ENCODE measurements at places on chromosomes 12 and 14. TPM values are rescaled to one million over a fixed set of nuclear protein-coding genes. Genes with fewer than 3 reads are reported as not detected.

DNA sequence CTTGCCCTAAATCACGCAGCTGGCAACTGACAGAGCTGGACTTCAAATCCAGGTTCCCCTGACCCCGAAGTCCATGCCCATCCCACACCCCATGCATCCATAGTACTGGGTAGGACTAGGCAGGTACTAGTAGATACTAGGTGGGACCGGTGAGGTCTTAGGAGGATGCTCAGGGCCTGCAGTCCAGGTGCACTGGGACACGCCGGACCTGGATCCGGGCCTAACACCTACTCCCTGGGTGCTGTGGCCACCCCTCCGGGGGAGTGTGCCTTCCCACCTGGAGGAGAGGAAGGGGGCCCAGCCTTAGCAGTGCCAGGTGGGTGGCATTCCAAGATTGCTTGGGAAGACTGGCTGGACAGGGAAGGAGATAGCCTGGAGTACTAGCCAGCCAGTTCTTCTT lies 64.8 kb downstream of the CACNA1C start:
- no peak overlapping the region for H3K27ac ChIP-seq
- no peak for DNase-seq
- H3K4me1 ChIP-seq, result no peaks in the 10 kb centered on the region

DNA sequence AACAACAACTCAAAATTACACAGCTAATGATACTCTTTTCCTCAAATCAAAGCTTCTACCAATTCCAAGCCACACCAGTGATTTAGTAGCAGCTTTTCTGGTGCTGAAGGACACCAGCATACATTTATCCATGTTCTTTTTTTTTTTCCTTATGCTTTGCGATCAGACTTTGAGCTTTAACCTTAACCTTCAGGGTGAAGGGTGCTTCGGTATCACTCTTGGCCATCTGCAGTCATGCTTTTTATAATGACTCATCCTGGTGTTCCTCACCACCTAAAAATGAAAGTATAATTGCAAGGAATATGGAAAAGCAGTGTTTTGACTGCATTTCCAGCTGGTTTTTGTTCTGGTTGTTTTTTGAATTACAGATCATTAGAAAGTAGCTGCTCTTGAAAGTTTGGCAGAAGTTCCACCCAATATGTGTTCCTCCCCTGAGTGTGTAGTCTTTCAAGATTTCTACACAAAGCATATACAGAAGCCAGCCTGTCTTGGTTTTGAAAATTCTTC lies 1.3 kb upstream of the SLC41A2 start:
- H3K27me3 ChIP-seq, result peaks cover 8% of the 10 kb centered on the region
- H3K4me3 ChIP-seq, result no peak overlapping the region

DNA sequence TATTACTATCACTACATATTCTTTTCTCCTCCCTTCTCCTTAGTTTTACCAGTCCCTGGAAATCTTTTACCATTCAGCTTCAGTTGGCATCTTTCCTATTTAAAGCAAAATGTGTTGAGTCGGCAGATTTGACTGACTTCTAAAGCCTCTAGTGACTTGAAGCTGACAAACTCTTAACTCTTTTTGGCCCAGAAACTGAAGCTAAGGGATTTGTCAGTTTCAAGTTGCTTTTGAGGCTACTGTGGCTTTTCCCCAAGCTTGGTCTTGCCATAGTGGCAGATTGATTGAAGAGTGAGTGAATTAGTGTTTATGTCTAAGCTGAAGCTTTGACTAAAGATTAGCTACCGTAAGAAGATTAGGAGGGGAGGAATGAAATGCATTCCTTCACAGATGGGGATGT lies 104.0 kb downstream of the ETNK1 start:
- peaks cover 2% of the 10 kb centered on the region for H3K27me3 ChIP-seq
- no peak overlapping the region for H3K4me3 ChIP-seq

GRCh38 chr14:51533872-51534553 lies 117.7 kb upstream of the FRMD6 start:
- no peaks in the 10 kb centered on the region for H3K27me3 ChIP-seq
- H3K27ac ChIP-seq, result no peak overlapping the region
- no peaks in the 10 kb centered on the region for H3K4me1 ChIP-seq
- no peak for DNase-seq
- H3K36me3 ChIP-seq, result no peaks in the 10 kb centered on the region

Gene STAC3
- polyA plus RNA-seq, result 0.18 TPM

Gene ETFBKMT
- polyA plus RNA-seq, result 2.0 TPM

Gene KRT73
- 1.4 TPM for polyA plus RNA-seq
